ENCODE measurements at places on chromosomes 7 and 10. TPM values are rescaled to one million over a fixed set of nuclear protein-coding genes. Genes with fewer than 3 reads are reported as not detected.

DNA sequence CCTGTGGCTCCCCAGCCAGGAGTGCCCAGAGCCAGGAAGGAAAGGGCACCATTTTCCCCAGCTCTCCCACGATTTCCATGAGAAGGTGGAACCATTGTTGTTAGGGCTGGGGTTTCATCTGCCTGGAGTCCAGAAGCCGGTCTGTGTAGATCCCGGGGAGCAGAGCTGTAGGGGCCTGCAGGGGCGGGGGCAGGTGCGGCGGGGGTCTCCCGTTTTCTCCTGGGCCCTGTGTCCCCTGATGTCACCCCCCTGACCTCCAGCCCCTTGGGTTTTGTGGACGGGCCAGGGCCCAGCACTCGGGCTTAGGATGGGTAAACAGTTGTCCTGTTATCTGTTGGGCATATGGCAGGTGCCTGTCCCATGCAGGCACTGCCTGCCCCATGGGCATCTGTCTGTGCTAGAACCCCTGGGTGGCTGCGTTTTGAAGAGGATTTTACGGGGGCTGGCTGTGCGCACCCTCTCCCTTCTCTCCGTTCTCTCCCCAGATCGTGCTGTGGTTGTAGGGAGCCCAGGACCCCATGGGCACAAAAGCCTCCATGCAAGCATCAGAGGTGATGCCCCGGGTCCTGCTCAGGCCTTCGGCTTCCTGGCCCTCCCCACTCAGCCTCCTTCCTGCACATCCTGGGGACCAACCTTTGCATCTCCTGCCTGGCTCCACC lies 158.8 kb downstream of the WDR37 start:
- H3K4me3 ChIP-seq, result no peak overlapping the region
- no peaks in the 10 kb centered on the region for H3K27me3 ChIP-seq
- no peaks in the 10 kb centered on the region for H3K4me1 ChIP-seq
- H3K36me3 ChIP-seq, result no peaks in the 10 kb centered on the region
- H3K27ac ChIP-seq, result no peak overlapping the region
- peak; percentile 51 for DNase-seq

- H3K36me3 ChIP-seq, result no peaks in the 10 kb centered on the region
- H3K27me3 ChIP-seq, result no peaks in the 10 kb centered on the region
Measured at GRCh38 chr7:32774541-32774951, 117.0 kb downstream of the KBTBD2 start.

Gene PPP1R3A
- not detected for total RNA-seq

GRCh38 chr7:39313974-39314373 lies 252.2 kb upstream of the YAE1 start:
- no peaks in the 10 kb centered on the region for H3K36me3 ChIP-seq
- peaks cover 8% of the 10 kb centered on the region for H3K27me3 ChIP-seq
- H3K27ac ChIP-seq, result no peak overlapping the region
- DNase-seq, result no peak

DNA sequence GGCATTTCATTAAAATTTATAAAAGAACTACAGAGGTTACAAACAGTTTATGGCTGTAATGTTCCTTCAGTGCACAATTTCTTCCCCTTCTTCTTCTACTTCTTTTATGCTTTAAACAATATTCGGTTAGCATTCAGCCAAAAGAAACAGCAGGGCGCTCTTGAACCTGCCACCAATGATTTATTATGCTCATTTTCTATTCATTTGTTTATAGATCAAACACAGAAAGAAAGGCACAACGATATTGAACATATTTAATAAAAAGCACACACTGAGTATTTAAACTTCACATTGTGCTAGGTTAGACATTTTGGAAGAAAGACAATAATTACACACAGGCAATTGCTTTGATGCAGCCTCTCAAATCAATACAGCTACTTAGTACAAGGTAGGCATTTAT lies 1025.8 kb upstream of the LRRN3 start:
- no peak for DNase-seq
- no peaks in the 10 kb centered on the region for H3K27me3 ChIP-seq
- no peak overlapping the region for H3K27ac ChIP-seq
- no peak overlapping the region for H3K4me3 ChIP-seq
- H3K36me3 ChIP-seq, result no peaks in the 10 kb centered on the region

Measured in upper lobe of right lung (tissue), 1 donor.